ENCODE measurements at places on chromosomes 5 and 9.

DNA sequence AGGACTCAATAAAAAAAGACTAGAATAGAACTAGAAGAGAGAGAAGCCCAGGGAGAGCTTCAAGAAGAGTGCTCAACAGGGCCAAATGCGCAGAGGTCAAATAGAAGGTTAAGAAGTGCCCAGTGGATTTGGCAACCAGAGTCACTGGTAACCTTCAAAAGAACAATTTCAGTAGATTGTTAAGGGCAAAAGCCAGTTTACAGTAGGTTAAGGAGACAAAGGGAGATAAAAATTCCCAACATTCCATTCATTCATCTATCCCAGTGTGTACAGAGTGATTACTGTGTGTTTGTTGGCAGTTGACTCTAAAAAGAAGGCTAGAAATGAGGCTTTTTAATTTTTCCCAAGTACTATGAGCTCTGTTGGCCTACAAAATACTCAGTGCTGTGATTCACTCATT lies 69.4 kb downstream of the RIGI start:
- DNase-seq = no peak

DNA sequence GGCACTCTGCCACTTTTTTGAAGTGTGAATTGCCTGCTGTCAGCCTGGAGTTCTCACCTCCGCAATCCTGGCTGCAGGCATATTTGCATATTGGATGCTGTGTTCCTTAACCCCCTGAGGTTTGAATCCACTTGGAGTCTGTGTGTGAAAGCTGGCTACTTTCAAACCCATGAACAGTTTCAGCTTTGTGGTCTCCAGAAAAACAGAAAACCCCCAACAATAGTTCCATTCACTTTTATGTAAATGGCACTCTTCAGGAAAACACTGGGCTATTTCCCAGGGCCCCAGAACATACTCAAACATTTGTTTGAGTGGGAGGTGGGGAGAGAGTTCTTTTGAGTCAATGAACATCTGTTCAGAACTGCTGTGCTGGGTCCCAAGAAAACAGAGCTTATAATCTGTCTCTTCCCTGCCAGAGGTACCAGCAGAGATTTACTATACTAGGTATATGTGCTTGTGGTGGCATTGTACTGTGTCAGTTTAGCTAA lies 5.0 kb downstream of the NUDT2 start:
- DNase-seq = no peak

DNA sequence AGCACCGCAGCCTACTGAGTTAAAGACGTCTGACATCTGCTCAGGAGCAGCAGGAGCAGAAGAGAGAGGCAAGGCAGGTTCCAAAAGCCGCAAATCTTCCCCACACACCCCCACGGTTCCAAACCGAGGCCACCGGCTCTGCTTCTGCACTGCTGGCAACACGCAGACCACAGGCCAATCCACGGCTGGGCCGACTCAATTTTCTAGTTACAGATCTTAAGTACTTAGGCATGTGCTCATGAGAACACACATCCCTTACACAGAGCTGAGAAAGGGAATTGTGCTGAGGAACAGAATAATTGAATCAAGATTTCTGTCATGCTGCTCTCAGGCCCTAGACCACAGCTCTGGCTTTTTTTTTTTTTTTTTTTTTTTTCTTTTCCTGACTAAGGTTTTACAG lies 32.6 kb downstream of the PAX5 start:
- no peak for DNase-seq

GRCh38 chr5:51060953-51061352 lies 322.3 kb upstream of the ISL1 start:
- DNase-seq = no peak

- DNase-seq = peak; percentile 37
Observed at GRCh38 chr5:145859453-145859852, 13.4 kb downstream of the GRXCR2 start.

- peak; percentile 45 for DNase-seq
Observed at GRCh38 chr9:92146610-92147009, 31.4 kb upstream of the SPTLC1 start.

GRCh38 chr9:2720179-2720654 lies 2.9 kb downstream of the KCNV2 start:
- DNase-seq = no peak

- no peak for DNase-seq
Observed at GRCh38 chr5:11050596-11051304, 289.7 kb upstream of the DAP start.

DNA sequence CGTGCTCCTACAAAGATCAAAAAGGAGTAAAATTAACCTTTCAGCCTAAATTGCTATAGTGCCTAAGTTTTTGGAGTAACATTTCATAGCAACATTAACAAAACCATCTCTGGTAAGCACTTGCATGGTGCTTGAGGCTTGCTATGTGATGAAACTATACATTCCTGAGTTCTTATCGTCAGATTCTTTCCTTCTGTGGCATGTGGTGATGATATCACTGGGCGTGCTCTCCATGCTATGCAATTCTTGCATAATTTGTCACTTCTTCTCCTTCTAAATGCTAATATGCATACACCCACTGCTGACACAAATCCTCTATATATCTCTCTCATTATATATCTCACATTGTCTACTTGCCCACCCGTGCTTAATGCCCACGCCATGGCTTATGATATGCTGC lies 2019.9 kb downstream of the MAT2B start:
- DNase-seq = no peak

DNA sequence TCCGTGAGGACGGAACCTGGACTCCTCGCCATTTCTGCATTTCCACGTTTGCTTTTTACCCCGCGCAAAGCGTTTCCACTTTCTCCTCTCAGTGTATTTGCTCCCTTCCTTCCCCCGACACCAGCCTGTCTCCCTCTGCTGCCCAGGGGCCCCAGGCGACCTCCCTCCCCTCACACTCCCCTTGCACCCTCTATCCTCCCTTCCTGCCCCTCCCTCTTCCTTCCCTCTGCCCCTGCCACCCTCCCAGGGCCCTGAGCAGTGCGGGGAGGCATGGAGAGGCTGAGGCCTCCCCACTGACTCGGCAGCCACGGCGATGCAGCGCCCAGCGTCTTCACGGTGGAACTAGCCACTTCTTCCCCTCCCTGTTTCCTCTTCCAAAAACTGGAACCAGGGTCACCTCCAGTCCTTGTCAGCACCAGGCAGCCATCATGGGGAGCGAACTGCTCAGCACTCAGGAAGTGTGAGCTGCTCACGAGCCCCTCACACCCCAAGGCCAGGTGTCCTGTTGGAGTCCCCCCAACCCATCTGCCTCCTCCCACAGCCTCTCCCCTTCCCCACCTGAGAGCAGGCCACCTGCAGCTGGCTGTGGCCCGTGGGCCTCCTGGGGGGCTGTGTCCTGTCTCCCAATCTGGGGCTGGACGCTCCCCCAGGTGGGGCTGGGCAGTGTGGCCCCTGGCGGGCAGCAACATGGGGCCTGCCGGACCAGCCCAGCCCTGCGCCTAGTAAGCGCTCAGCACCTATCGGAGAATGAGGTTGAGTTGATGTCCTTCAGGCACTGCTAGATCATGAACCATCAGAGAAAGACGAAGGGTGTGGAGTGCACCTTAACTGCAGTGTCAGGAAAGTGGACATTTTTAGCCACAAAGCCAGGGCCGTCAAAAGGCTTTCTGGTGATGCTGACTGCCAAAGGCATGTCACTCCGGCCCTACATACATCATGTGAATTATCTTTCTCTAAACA lies 17.5 kb downstream of the UBE2QL1 start:
- DNase-seq = no peak

DNA sequence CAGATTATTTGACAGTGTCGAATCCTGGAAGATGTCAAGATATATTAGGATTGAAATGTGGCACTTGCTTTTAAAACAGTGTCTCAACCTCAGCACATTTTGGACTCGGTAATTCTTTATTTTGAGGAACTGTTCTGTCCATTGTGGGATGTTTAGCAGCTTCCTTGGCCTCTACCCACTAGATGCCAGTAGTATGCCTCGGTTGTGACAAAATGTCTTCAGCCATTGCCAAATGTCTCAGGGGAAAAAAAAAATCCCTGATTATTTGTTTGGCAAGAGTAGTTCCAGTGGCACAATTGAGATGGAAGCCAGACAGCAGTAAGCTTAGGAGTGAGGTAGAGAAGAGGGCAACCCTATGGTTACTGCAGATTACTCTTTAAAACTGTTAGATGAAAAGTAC lies 694.5 kb upstream of the RIOK2 start:
- no peak for DNase-seq

- peak; percentile 39 for DNase-seq
Observed at GRCh38 chr5:109701252-109701651, 11.5 kb downstream of the MAN2A1 start.

DNA sequence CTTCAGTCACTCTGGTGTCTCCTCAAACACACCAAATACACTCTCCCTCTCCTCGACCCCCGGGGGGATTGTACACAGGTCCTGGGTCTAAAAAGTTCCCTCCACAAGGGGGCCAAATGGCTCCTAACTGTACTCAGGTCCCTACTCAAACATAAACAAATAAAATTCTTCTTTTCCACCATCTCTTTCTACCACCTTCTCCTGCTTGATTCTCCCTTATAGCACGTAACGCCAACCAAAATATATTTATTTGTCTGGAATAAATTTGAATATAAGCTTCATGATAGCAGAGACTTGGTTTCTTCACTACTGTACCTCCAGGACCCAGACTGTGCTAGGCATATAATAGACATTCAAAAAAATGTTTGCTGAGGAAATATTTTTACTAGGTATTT lies 21.4 kb downstream of the ZNF608 start:
- DNase-seq = no peak

DNA sequence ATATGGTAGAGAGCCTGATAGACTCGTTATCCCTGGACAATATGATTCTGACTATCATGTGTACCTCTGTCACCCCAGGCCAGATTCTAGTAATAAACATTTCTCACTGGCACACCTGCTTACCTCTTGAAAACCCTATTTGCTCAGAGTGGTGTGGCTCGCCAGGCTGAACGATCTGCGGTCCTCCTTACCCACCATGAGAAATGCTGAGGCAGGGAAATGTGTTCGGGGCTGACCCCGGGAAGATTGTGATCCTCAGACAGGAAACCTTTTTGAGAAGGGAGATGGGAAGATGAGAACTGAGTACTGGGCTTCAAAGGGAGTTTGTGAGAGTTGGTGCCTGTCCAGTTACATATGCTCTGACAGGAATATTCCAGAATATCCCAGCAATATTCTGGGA lies 10.7 kb upstream of the PRXL2C start:
- no peak for DNase-seq

DNA sequence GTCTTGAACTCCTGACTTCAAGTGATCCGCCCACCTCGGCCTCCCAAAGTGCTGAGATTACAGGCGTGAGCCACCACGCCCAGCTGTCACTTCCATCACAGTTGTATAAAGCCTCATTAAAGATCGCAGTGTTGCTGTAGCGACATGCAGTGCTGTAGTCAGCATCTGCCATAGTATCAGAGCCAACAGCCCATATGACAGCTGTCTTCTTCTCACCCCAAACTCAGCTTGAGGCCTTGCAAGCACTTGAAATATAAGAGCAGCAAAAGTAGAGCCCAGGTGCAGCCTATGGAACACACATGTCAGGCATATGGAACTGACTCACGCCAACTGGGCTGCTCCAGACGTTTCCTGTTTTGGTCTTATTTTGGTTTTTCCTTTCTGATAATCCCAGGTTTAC lies 167.8 kb downstream of the TRIO start:
- DNase-seq = no peak

- DNase-seq = no peak
Observed at GRCh38 chr5:94388773-94389514, 229.5 kb downstream of the KIAA0825 start.

GRCh38 chr5:179753971-179754370 lies 21.3 kb downstream of the MAML1 start:
- DNase-seq = no peak

GRCh38 chr5:1007681-1008450 lies 736 bp upstream of the NKD2 start:
- DNase-seq = no peak

GRCh38 chr9:130555968-130556367 lies 23.4 kb upstream of the FUBP3 start:
- DNase-seq = no peak

DNA sequence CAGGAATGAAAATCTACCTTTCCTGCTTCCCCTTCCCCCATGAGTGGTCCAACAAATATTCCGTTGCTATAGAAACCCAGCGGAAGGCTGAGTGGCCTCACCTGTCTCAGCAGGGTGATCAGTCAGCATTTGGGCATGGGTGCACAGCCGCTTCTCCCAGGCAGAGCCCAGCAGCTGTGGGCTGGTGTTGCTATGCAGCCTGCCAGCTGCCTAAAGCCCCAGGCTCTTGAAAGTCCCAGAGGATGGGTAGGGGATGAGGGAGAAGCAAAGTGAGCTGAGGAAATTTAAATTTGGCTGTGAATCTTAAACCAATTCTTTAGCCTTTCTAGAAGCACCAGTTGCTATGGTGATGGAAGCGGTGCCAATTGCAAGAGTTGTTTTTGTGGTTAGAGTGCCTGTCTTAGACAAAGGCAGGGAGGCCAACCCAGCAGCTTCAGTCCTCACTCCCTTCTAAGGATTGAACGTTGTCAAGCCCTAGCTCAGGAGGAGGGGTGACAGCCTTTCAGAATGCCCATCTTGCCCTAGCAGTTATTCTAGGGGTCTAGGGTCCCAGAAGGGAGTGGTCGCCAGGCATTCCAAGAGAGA lies 151.5 kb upstream of the PITX1 start:
- no peak for DNase-seq

- no peak for DNase-seq
Observed at GRCh38 chr5:160161626-160162025, 42.4 kb upstream of the PWWP2A start.

DNA sequence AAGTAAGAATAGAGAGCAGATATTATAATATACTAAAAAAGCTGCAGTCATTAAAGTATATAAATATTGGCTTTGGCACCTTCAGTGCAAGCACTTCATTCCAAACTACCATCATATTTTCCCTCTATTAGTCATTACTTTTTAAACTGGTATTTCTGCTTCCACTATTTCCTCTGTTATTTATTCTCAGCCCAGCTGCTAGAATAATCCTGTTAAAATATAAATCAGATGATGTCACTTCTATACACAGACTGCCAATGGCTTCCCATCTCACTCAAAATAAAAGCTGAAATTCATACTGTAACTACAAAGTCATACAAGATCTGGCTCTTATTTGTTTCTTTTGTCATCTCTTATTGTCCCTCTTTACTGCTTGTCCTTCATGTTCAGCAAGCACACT lies 432.9 kb downstream of the TLE4 start:
- DNase-seq = no peak

All from erythroblast (primary cell).